Stimulated activated CD4-positive, alpha-beta T cell treated with anti-CD3 and anti-CD28 coated beads, Interleukin-4, amount 100 ng/mL, for 4 hours (primary cell): ENCODE measurements at places on chromosomes 4 and X.

- no peak for DNase-seq
Measured at GRCh38 chr4:141713185-141713584, 76.8 kb downstream of the IL15 start.

- no peak for DNase-seq
Measured at GRCh38 chr4:8401665-8402064, 38.9 kb downstream of the ACOX3 start.

DNA sequence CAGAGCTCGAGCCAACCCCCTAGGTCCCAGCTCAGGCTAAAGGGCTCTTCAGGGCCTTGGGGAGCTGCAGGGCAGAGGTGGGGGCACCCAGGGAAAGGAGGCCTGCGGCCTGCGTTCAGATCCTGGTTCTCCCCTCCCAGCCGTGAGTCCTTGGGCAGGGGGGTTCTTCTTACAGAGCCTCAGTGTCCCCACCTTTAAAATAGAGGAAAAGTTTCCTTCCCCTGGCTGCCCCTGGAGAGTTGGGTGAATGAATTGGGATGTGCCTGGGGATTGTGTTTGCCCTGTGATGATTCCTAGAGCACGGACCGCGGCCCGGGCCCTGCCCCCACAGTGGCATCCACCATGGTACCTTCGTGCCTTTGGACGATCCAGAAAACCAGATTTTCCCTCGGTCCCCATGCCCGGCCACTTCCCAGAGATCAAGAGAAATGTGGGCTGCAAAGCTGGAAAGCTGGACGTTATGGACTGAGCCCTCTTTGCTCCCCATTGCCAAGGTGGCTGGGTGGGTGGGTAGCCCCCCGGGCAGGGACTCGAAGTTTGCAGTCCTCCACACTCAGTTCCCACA, 11.4 kb downstream of the HTRA3 start:
- no peak for DNase-seq

GRCh38 chr4:152960082-152960481, 24.0 kb downstream of the FHDC1 start:
- no peak for DNase-seq

DNA sequence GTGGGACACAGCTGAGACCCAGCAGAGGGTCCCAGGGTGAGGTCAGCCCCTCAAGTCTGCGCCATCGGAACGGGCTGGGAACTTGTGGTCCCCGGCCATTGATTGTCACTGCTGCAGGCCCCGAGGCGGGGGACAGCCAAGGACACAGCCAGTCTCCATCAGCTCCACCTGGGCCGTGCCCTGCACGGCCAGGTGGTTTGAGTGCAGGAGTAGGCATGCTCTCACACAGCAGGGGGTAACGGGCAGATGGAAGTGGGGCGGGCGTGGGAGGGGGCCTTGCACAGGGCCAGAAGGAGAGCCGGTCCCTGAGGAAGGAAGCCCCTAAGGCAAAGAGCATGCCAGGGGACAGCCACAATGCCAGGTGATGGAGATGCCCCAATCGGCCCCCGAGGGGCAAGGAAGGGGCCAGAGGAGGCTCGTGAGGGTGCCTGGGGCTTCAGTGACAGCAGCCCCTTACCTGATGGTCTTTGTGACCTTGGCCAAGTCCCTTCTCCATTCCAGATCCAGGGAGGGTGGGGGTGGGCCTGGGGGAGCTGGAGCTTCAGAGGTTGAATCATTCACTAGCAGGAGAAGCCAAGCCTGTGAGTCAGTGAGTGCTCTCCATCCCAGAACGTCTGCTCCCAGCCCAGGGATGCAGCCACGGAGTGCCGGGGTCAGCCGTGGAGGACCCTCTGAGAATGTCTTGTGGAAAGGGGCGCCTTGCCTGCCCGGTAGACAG, 2.3 kb downstream of the ATP2B3 start:
- DNase-seq: no peak

DNA sequence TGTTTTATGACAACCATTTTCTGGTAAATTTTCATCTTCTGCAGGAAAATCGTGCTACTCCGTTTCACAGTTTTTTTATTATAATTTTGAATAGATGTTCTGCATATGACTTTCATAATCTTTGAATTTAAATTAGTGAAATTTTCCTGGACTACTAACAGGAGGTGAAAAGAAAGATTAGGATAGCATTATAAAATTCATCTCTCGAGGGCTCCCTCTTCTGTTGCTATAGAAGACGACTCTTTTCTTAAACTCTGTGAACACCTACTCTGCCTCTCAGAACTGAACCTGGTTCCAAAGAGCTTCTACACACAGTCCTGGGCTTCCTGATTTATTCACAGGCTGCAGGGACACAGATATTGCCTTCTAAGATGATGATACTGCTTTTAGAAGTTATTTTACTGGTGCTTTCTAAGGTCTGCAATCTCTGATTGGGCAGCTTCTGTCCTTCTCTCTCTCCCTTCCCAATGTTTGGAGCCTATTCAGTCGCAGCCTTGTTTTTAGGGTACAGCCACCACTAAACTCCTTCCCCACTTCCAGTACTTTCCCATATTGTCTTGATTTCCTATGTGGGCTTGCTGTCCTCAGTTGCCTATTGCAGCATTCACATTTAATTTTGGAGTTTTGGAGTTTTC, 10.1 kb upstream of the SAP30 start:
- no peak for DNase-seq

GRCh38 chr4:73067971-73068394, 1.5 kb downstream of the COX18 start:
- DNase-seq: peak; percentile 8

GRCh38 chrX:46727441-46727840, 31.5 kb downstream of the SLC9A7 start:
- no peak for DNase-seq

GRCh38 chr4:138796761-138797160, 218.8 kb upstream of the NOCT start:
- no peak for DNase-seq

DNA sequence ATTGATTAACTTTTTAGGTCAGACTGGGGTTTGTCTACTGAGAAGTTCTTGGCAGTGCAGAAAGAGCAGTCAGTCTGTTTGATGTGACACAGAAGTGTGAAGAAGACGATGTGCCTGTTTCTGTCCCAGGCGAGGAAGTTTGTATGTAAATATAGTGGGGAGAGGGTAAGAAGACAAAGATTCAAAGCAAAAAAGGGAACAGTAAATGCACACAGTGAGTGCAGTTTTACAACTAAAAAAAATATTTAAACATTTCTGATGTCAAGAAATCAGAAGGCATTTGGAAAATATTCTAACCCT, 264.9 kb downstream of the RAPGEF2 start:
- no peak for DNase-seq

- no peak for DNase-seq
Measured at GRCh38 chr4:13944095-13944511, 316.6 kb upstream of the BOD1L1 start.

DNA sequence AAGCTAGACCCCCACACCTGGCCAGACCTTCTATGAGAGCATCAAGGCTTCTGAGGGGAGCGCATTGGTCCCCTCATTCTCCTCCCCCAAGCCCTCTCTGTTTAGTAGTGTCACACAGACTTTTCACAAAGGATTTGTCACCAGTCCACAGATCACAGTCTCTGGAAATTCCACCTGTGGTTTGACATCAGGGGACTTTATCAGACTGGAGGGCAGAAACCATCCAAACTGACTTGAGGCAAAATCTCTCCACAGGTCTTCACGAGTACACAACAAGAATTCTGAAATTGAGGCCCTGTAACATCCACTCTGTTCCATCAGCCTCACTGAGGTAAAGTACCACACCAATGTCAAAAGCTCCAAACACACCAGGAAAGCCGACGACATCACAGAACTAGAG, 112.5 kb downstream of the SH3KBP1 start:
- no peak for DNase-seq

DNA sequence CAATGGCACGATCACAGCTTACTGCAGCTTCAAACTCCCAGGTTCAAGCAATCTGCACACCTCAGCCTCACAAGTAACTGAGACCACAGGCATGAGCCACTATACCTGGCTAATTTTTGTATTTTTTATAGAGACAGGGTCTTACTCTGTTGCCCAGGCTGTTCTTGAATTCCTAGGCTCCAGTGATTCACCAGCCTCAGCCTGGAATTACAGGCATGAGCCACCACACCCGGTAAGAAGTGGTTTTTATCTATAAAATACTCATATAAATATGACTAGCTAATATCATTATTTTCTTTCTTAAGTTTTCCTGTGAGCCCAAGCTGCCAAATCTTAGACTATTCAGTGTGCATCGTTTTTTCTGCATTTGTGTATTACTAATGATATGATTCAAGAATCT, 4.4 kb downstream of the SCFD2 start:
- DNase-seq: no peak

GRCh38 chr4:144179152-144179739, 38.7 kb upstream of the GYPA start:
- no peak for DNase-seq

DNA sequence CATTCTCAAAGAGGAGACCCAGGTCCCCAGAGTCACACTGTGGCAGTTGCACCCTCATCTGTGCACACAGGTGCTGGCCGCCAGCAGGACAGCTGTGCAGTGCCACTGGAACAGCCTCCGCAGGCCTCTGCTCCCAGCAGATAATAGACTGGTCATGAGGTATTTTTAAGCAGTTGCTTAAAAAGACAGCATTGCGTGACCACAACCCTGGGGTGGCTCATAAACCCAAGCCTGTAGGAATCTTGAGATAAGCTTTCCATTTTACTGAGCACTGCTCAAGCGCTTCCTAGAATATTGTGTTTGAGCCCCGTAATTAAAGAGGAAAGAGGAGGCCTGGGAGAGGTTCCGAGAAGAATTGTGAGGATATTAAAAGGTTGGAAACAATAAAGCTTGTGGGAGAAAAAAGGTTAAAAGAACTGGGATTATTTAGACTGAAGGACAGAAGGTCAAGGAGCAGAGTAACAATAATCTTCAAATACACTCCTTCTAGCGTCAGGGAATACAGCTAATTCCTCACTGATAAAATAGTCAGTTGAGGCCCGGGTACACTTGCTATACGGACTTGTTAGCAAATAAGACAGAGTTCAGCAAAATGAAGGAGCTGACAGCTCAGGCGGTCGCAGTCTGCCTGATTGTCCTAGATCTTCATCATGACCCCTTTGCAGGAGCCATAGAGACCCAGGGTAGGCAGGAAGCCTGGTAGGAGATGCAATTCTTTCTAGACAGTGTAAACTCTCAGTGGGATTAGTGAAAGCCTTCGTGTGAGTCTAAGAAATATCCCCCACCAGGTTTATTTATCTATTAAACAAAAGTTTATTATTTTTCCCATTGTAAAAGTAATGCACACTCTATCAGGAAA, 86.2 kb upstream of the KIT start:
- no peak for DNase-seq

DNA sequence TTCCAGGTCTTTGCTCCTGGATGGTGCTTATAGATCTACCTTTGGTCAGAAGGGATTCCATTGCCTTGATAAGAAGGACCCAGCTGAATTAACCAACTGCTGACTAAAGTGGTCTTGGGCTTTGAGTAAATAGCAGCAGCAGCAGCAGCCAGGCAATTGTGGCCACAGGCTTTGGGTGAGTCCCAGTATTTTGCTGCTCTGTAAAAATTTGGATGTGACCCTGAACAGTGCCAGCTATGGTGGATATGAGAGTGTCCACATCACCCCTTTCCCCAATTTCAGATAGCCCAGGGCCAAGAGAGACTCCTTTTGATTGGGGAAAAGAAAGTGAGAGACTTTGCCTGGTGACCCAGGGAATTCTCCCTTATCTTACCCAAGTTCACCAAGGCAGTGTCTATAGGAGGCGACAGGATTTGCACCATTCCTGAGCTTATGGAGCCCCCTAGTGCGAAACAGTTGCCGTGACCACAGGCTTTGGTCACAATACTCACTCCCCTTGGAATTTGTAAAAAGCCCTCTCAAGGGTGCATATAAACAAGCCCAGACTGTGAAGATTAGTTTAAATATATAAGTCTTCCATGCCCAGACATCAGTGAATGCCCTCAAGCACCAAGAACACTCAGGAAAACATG, 518.0 kb downstream of the TMA16 start:
- DNase-seq: no peak

GRCh38 chrX:13009844-13010243, 34.6 kb downstream of the FAM9C start:
- DNase-seq: no peak

- DNase-seq: no peak
Measured at GRCh38 chr4:71239365-71239764, 99.5 kb upstream of the SLC4A4 start.

- no peak for DNase-seq
Measured at GRCh38 chrX:5474282-5474681, 754.4 kb downstream of the NLGN4X start.

GRCh38 chrX:27591938-27592337, 1.8 kb downstream of the DCAF8L2 start:
- DNase-seq: no peak

- DNase-seq: no peak
Measured at GRCh38 chr4:20761382-20761781, 61.1 kb downstream of the PACRGL start.

- DNase-seq: no peak
Measured at GRCh38 chrX:104108955-104109354, 3.4 kb upstream of the ZCCHC18 start.

DNA sequence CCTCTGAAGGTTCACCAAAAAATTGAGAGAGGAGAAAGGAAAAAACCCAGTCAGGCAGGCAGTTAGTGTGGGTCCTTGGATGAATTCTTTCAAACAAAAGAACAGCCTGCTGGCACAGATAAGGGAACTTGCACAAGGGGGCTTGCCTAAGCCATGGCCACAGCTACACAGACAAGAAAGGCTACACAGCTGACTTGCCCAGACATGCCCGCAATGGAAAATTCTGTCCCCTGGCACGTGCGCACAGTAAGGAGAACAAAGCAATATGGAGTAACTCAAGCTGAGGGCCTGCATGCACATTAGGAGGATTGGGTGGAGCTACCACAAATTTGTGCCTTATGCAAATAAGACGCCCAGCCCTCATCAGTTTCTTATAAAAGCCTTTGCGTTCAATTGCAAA, 512.5 kb upstream of the HTR2C start:
- DNase-seq: no peak

DNA sequence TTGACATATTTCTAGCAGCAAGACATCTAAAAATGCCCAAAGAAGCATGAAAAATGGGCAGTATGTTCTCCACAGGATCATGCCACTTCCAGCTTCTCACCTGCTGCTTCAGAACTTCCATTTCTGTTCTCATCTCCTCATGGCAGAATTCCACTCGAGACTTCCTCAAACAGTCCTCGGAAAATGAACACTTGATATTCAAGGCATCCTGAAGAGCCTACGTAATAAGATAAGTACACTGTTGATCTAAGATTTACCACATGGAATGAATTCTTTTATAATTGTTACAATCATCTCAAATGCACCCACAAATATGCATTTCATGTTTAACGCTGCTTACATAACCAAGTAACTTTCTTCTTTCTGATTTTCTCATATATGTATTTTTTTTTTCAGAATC, 14.1 kb downstream of the TNIP3 start:
- DNase-seq: no peak

DNA sequence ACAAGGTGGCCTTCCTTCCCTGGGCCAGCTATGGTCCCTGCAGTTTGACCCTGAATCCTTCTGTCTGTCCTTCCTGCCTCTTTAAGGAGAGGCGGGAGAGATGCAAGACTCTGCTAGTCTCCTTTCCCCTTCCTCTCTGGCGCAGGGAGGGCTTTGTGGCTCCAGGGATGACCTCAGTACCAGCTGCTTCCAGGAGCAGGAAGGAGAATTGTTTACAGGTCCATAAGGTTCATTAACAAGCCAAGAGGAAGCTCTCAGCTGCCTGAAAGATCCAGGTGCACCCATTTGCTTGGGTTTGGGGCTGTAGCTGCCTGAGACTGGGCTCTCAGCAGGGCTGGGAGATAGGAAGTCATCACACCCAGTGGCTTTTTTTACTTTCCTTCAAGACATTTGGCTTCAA, 4.0 kb upstream of the FATE1 start:
- DNase-seq: no peak
